T-cell (primary cell): ENCODE measurements at places on chromosomes 3 and 15.
A peak's percentile ranks its signal among the peaks of the same experiment; 100 is the strongest.

DNA sequence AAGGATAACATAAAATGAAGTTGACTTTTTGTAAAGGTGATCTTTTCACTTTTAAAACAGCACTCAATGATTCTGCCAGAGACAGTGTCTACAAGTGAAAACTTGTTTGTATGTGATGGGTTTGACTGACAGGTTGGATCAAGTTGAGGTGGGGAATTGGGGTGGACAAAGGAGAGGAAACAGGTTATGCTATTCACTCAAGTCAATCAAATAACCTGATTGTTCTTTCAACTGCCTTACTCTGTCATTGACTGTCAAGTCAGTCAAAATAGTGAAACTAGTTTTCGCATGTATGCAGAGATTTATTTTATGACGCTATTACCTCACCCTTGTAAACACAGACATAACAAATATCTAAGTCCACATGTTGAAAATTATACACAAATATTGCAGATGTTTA lies 187.7 kb downstream of the ROBO2 start:
- no peak for DNase-seq
- no peaks in the 10 kb centered on the region for H3K27me3 ChIP-seq
- H3K27ac ChIP-seq: no peak overlapping the region
- no peak overlapping the region for H3K4me3 ChIP-seq

- no peak overlapping the region for H3K27ac ChIP-seq
- DNase-seq: no peak
- no peaks in the 10 kb centered on the region for H3K4me1 ChIP-seq
- no peaks in the 10 kb centered on the region for H3K27me3 ChIP-seq
Measured at GRCh38 chr15:39025321-39025720, 460.7 kb upstream of the RASGRP1 start.

- H3K27me3 ChIP-seq: no peaks in the 10 kb centered on the region
- no peak for DNase-seq
- H3K36me3 ChIP-seq: no peaks in the 10 kb centered on the region
- no peaks in the 10 kb centered on the region for H3K4me1 ChIP-seq
- no peak overlapping the region for H3K27ac ChIP-seq
Measured at GRCh38 chr3:159938714-159939113, 49.9 kb upstream of the IL12A start.

- no peaks in the 10 kb centered on the region for H3K4me1 ChIP-seq
- H3K27me3 ChIP-seq: no peaks in the 10 kb centered on the region
- no peak overlapping the region for H3K4me3 ChIP-seq
- no peak for DNase-seq
- no peak overlapping the region for H3K27ac ChIP-seq
Measured at GRCh38 chr3:45477041-45477725, 88.8 kb downstream of the LARS2 start.

DNA sequence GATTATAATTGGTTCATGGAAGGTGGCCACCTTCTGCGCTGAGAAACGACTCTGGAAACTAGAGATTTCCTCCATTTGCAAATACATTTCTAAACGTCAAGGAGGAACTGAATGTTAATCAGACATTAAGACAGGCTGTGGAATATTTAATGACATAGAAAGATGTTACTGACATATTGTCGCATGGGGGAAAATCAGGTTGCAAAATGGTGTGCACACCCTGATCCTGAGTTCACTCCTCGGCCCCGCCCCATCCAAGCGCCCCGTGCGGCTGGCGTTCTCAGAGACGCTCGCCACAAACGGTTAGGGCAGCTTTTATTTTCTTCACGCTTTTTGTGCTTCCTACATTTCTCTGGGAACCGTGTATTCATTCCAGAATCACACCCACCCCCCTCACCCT lies 10.7 kb downstream of the H1-8 start:
- no peak for DNase-seq
- no peak overlapping the region for H3K4me3 ChIP-seq
- H3K4me1 ChIP-seq: peaks cover 28% of the 10 kb centered on the region

GRCh38 chr3:12661926-12662592 lies 1.9 kb downstream of the RAF1 start:
- H3K4me3 ChIP-seq: peak overlapping the region; percentile 96
- H3K27me3 ChIP-seq: no peaks in the 10 kb centered on the region
- no peak for DNase-seq

DNA sequence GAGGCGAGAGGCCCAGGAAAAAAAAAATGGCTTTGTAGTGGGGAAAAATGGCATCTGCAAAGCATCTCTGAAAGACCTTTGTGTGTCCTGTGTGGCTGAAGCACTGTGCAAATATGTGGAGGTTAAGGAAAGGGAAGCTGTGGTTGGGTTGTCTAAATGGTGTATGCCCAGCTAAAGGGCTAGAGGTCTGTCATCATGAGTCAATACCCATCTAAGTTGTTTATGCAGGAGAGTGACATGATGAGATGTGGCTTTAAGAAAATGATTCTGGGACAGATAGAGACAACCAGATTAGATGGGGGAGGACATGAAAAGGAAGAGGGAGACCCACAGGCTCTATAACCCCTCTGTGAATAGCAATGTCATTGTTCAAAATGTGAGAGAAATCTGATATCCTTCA lies 280.7 kb downstream of the MFSD1 start:
- no peak overlapping the region for H3K27ac ChIP-seq
- no peak for DNase-seq
- no peaks in the 10 kb centered on the region for H3K4me1 ChIP-seq
- H3K27me3 ChIP-seq: no peaks in the 10 kb centered on the region
- no peak overlapping the region for H3K4me3 ChIP-seq
- H3K36me3 ChIP-seq: no peaks in the 10 kb centered on the region

- no peaks in the 10 kb centered on the region for H3K36me3 ChIP-seq
- peak overlapping the region; percentile 87 for H3K27ac ChIP-seq
- peak overlapping the region; percentile 95 for H3K4me3 ChIP-seq
- no peaks in the 10 kb centered on the region for H3K27me3 ChIP-seq
- DNase-seq: no peak
Measured at GRCh38 chr15:68818769-68819494, 1.8 kb downstream of the ANP32A start.

- H3K27me3 ChIP-seq: peaks cover 4% of the 10 kb centered on the region
- peaks cover 2% of the 10 kb centered on the region for H3K4me1 ChIP-seq
- H3K4me3 ChIP-seq: no peak within 1 kb of the TSS
- H3K27ac ChIP-seq: no peak within 1 kb of the TSS
Measured at GRCh38 chr3:184377882-184378445, at the start of gene THPO. Gene THPO (minus strand): TSS chr3:184378207. CDS start chr3:184376259, 1,948 bp downstream.

DNA sequence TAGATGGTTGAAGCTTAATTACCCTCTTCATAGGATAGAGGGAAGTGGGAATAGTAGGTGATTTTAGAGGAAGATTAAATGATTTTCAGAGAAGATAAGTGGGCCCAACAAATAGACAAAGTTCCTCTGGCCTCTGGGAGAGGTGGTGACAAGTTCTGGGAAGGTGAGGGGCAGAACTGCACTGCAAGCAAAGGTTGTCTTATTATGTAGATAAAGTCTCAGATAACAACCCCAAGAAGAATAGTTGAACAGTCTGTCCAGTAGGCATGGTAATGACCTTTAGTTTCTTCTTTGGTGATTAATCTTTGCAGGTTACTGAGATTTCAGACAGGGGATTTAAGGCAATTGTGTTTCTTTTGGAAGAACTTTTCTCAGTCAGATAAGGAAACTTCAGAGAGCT lies 439.1 kb downstream of the ROBO2 start:
- H3K36me3 ChIP-seq: no peaks in the 10 kb centered on the region
- H3K4me1 ChIP-seq: no peaks in the 10 kb centered on the region
- no peaks in the 10 kb centered on the region for H3K27me3 ChIP-seq
- H3K4me3 ChIP-seq: no peak overlapping the region
- H3K27ac ChIP-seq: no peak overlapping the region

DNA sequence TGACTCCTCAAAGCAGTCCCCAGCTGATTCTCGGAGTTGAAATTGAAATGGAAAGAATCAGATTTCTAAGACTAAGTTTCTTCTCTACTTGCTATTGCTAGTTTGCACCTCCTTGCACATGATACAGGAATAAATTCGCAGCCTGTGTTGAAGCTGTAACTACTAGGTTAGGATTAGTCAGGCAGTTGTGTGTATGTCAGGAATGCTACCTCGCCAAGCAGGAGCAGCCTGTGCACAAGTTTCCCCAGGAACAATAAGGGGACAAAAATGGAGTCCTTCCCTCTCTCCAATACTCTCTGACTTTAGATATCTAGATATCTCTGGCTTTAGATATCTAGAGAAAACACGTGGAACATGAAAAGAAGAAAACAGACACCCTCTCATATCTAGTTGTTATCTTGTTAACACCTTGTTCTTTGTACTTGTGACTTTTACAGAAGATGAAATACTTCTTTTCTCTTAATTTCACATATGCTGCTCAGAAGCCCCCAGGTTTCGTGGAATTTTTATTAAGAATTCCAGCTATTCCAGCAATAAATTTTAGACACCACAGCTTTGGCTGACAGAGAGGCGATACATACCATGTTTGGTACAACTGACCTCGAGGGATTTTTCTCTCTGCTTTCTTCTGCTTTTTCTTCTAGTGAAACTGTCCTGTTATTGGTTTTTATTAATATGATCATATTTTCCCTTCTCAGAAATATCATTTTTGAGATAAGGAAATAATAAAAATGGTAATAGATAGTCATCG lies 56.1 kb upstream of the CMSS1 start:
- H3K4me1 ChIP-seq: no peaks in the 10 kb centered on the region
- no peak for DNase-seq
- no peak overlapping the region for H3K4me3 ChIP-seq
- H3K27ac ChIP-seq: no peak overlapping the region
- H3K27me3 ChIP-seq: no peaks in the 10 kb centered on the region

- DNase-seq: no peak
- H3K4me3 ChIP-seq: no peak overlapping the region
- no peaks in the 10 kb centered on the region for H3K4me1 ChIP-seq
- no peaks in the 10 kb centered on the region for H3K36me3 ChIP-seq
Measured at GRCh38 chr3:33980252-33980651, 181.8 kb downstream of the PDCD6IP start.

GRCh38 chr15:81311752-81312464 lies 12.0 kb downstream of the STARD5 start:
- DNase-seq: peak; percentile 39
- H3K27me3 ChIP-seq: no peaks in the 10 kb centered on the region
- H3K4me3 ChIP-seq: no peak overlapping the region
- H3K4me1 ChIP-seq: peaks cover 13% of the 10 kb centered on the region
- peak overlapping the region; percentile 37 for H3K27ac ChIP-seq
- H3K36me3 ChIP-seq: peaks cover 22% of the 10 kb centered on the region

DNA sequence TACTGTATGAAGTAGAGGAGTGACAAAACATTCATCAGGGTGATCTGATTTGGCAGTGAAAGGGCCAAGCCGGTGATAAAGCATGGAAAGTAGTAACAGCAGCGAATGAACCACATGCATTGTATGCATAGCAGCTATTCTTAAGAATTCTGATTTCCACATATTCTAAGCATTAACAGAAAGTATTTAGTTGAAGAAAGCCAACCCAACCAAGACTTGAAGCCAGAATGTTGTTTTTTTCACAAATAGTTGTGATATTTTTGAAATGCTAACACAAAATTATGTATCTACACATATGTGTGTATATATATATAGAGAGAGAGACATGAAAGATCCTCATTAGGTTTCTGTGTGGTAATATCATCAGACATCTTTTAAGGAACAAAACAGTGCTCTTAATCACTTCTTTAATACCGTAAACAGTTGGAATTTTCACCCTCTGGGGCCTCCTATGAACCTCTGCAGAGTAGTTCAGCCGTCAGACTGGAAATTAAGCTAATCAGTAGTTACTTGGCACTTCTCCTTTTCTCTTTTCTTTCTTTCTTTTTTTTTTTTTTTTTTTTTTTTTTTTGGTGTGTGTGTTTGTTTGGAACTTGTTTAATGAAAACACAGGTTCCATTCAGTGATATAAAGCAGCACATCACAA lies 139.6 kb downstream of the CMSS1 start:
- H3K36me3 ChIP-seq: no peaks in the 10 kb centered on the region
- no peak overlapping the region for H3K4me3 ChIP-seq
- no peak for DNase-seq

- H3K36me3 ChIP-seq: no peaks in the 10 kb centered on the region
- H3K4me1 ChIP-seq: peaks cover 10% of the 10 kb centered on the region
- no peak overlapping the region for H3K27ac ChIP-seq
- H3K4me3 ChIP-seq: no peak overlapping the region
- no peak for DNase-seq
- H3K27me3 ChIP-seq: peaks cover 4% of the 10 kb centered on the region
Measured at GRCh38 chr3:185943760-185944106, 5.9 kb upstream of the TRA2B start.

GRCh38 chr3:183375787-183376186 lies 52.6 kb downstream of the MCF2L2 start:
- no peaks in the 10 kb centered on the region for H3K27me3 ChIP-seq
- no peak for DNase-seq
- no peak overlapping the region for H3K4me3 ChIP-seq
- no peaks in the 10 kb centered on the region for H3K4me1 ChIP-seq
- H3K36me3 ChIP-seq: no peaks in the 10 kb centered on the region

GRCh38 chr3:28476764-28477163 lies 128.1 kb upstream of the AZI2 start:
- H3K27ac ChIP-seq: no peak overlapping the region
- no peaks in the 10 kb centered on the region for H3K4me1 ChIP-seq
- no peak overlapping the region for H3K4me3 ChIP-seq

DNA sequence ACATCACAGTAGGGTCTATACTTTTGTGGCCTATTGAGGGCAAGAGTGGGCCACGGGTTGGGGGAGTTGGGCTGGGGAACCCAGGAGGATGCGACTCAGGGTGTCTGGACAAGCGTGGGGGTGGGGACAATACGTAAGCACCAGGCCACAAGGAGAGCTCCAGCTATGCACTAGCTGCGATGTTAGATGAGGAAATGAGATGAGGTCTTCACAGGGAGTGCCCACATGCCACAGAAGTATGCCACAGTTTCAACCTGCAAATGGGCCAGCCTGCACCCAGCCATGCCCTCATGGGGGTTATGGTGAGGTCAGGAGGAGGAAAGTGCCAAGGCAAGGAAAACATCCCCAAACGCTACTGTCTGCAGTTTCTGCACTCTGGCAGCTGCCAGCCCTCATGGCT lies 30.5 kb downstream of the CACNA2D2 start:
- peaks cover 36% of the 10 kb centered on the region for H3K4me1 ChIP-seq
- DNase-seq: peak; percentile 58
- no peaks in the 10 kb centered on the region for H3K36me3 ChIP-seq
- peak overlapping the region; percentile 55 for H3K27ac ChIP-seq

DNA sequence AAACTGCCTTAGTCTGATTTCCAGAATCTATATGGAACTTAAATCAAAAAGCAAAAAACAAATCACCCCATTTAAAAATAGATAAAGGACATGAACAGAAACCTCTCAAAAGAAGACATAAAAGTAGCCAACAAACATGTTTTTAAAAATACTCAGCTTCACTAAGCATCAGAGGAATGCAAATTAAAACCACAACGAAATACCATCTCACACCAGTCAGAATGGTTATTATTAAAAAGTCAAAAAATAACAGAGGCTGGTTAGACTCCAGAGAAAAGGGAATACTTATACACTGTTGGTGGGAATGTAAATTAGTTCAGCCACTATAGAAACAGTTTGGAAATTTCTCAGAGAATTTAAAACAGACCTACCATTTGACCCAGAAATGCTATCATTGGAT lies 367.9 kb downstream of the ZIC4 start:
- no peaks in the 10 kb centered on the region for H3K4me1 ChIP-seq
- DNase-seq: no peak
- no peak overlapping the region for H3K4me3 ChIP-seq
- no peak overlapping the region for H3K27ac ChIP-seq
- no peaks in the 10 kb centered on the region for H3K27me3 ChIP-seq
